ENCODE measurements at places on chromosomes 4 and X. TPM values are rescaled to one million over a fixed set of nuclear protein-coding genes. Genes with fewer than 3 reads are reported as not detected.

DNA sequence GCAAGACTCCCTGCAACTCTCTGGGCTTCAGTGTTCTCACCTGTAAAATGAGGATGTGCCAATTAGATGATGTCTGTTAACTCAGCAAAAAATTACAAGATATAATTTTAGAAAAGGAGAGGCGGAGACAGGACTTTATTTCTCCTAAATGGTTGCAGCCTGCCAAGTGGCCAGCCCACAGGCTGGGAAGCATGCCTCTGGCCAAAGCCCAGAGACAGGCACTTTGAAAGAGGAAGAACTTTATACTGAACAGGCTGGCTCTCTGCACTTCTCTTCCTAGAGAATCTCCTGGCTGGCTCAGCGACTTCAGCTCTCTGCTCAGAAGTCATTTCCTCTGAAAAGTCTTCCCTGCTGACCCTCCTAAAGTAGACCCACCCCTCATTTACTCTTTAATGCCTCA, 3.7 kb downstream of the PRDM5 start:
- peak; percentile 68 for DNase-seq

GRCh38 chrX:39324233-39324930, 523.1 kb downstream of the MID1IP1 start:
- DNase-seq, result no peak

- no peak for DNase-seq
Observed at GRCh38 chr4:10701161-10701560, 16.6 kb upstream of the CLNK start.

- DNase-seq, result no peak
Observed at GRCh38 chr4:140628016-140628415, 59.3 kb upstream of the UCP1 start.

GRCh38 chr4:178347111-178347510, 904.9 kb upstream of the AGA start:
- DNase-seq, result no peak

GRCh38 chr4:97513917-97514316, 629.4 kb downstream of the STPG2 start:
- DNase-seq, result no peak

DNA sequence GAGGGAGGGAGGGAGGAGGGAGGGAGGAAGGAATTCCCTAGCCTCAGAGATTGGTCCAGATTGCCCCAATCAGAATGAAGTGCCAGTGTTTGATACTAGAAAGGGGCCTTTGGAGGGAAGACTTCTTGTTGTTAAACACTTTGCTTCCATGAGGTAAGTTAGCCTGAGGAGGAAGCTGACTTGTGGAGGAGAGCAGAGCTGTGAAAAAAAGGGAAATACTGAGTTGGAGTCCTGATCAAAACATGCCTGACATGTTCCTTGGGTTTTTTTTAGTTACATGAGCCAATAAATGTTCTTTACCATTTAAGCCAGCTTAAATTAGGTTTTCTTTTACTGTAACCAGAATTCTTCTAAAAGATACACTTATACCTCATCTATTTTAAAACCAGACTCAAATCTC, 57.6 kb downstream of the GSX2 start:
- DNase-seq, result no peak

DNA sequence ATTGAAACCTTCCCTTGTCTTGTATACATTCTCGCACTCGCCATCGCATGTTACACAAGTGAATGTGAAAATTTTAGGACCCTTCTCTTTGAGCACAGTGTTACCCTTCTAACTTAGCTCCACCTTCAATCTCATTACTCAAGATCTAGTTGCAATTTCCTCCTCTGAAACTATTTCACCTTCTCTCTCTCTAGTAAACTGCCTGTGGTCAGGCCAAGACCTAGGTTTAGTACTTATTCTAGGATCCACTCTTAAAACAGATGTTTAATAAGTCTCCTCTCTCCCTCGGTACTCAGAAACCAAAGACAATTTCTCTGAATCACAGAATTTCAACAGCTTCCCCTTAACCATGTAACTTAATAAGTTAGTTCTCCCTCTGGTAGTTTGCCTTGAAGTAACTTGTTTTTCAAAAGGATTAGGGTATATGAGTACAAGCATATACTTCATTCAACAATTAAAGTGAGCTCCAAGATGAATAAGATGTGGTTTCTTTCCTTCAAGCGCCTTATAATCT, 156.0 kb downstream of the SH3KBP1 start:
- DNase-seq, result no peak

GRCh38 chr4:76376534-76376933, 44.4 kb downstream of the CCDC158 start:
- DNase-seq, result no peak

DNA sequence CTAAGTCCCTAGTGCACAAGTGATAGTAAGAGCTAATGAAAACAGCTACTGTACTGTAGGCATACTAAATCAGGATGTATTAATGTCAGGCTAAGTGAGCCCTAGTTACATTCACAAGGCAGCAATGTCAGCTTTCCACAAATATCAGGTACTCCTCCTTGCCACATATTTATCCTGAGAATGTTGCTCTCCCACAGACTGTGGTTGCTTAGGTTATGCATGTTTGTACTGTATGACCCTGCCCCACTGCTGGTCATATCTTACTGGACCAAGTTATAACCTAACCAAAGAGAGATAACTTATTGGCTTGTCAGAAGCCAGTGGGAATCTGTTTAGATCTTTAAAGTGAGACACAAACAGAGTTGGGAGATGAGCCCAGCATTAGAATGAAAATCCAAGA, 241.0 kb downstream of the SLC39A8 start:
- DNase-seq, result no peak

CT45A3 gene
- total RNA-seq, result not detected

RNF175 gene
- 0.99 TPM for total RNA-seq

PAGE2 gene
- not detected for total RNA-seq

PDLIM5 gene
- 167 TPM for total RNA-seq

All from sigmoid colon (tissue), 7 donors.